ENCODE measurements at places on chromosomes 13 and 19. TPM values are rescaled to one million over a fixed set of nuclear protein-coding genes. Genes with fewer than 3 reads are reported as not detected.

DNA sequence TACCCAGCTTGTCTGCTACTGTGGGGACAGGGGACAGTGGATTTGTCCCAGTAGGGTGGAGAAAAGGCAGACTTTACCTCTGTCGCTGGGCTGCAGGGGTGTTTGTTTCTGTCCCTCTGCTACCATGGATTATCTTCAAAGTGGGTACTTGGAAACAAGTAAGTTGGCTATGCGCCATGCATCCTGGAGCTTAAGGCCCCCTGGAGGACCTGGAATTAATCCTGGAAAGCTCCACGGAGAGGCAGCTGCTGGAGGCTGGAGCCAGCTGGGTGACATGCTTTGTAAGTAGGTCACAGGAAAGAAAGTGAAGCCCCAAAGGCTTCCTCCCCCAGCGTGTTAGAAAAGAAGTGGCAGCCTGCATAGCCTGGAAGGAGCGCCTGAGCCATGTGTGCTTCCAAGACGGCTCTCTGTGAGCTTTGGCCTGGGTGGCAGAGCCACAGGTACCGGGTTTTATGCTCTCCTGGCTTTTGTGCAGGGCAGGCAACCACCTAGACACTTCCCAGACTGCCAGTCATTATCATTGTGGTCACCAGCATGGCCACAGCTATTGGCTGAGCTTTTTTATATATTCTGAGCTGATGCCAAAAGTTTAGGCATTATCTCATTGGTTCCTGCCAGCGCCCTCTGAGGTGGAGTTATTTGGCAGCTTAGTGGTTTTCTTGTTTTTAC lies 9.5 kb downstream of the B3GLCT start:
- no peak for DNase-seq

DNA sequence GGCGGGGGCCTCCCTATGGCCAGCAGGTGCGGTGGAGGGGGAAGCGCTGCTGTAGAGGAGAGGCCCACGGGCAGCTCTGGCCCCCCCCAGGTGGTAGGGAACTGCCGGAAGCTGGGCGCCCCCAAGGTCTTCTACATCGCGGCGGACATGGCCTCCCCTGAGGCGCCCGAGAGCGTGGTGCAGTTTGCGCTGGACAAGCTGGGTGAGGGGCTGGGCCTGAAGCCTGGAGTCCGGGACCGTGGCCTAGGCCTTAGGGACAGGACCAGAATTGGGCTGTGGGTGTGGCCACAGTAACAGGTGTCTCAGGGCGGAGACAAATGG lies 3.8 kb upstream of the RPL36 start:
- no peak for DNase-seq

DNA sequence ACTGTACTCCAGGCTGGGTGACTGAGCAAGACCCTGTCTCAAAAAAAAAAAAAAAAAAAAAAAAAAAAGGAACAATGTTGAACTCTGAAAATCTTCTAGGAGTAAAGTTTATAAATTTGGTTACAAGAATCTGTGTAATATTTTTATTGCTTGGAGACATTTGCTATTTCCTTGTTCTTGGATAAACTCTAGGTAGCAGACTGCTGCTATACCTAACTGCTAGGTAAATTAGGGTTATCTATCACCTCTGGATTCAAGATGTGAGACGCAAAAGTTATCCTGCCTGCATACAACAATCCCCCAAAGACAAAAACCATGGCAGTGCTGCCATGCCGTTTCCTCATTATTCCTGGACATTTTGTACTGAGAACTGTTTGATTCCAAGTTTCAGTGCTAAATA lies 33.7 kb downstream of the UBL3 start:
- no peak for DNase-seq

GRCh38 chr13:93233997-93234416 lies 7.4 kb downstream of the GPC6 start:
- no peak for DNase-seq

GRCh38 chr19:55452749-55453346 lies 8.6 kb downstream of the ISOC2 start:
- peak; percentile 74 for DNase-seq

DNA sequence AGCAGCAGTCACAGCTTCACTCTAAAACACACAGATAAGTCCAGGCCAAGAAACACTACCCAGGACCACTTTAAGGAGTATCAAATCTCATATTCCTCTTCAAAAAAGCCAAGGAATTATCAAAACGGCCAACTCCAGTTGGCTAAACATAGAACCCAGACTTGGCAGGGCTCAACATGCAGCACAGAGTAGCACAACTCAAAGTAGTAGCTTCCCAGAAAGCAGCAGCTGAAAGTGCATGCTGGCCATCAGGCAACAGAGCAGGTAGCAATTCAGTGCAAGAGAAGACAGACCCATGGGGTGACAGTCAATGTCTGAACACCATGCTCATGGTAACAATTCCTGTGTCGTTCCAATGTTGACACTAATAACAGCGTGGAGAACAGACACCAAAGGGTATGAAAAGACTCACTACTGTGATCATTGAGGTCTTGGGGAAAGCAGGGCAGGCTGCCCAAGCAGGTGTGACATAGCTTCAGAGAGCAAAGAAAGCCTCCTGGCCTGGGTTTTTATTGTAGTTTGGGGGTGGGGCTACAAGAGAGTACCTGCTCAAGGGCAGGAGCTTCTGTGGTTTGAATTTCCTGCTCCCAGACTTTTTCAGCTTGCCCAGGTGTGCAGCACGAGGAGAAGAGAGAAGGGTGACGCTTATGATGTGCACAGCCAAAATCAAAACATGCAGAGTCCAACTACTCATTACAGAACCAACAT lies 6.2 kb downstream of the ZNF709 start:
- DNase-seq = no peak

GRCh38 chr13:73657821-73658540 lies 476.2 kb downstream of the KLF12 start:
- DNase-seq = no peak

TM9SF2 gene
- polyA plus RNA-seq = 228 TPM

ZNF573 gene
- polyA plus RNA-seq = 9.0 TPM

SYNE4 gene
- 10.0 TPM for polyA plus RNA-seq

KLK14 gene
- polyA plus RNA-seq = 0.67 TPM

ZNF574 gene
- 12.4 TPM for polyA plus RNA-seq
